ENCODE measurements at places on chromosomes 3 and 15. TPM values are rescaled to one million over a fixed set of nuclear protein-coding genes. Genes with fewer than 3 reads are reported as not detected.

TM6SF1 gene
- total RNA-seq = 14.3 TPM

ARPP19 gene
- 172 TPM for total RNA-seq

HTR3E gene
- total RNA-seq = not detected

UROC1 gene
- not detected for total RNA-seq

CIDEC gene
- not detected for total RNA-seq

Measured in activated naive CD8-positive, alpha-beta T cell treated with anti-CD3 and anti-CD28 coated beads, Interleukin-2, amount 10 ng/mL, durations not matched to agents 7 days and 5 days (primary cell).